ENCODE measurements at places on chromosomes 1 and 21.

DNA sequence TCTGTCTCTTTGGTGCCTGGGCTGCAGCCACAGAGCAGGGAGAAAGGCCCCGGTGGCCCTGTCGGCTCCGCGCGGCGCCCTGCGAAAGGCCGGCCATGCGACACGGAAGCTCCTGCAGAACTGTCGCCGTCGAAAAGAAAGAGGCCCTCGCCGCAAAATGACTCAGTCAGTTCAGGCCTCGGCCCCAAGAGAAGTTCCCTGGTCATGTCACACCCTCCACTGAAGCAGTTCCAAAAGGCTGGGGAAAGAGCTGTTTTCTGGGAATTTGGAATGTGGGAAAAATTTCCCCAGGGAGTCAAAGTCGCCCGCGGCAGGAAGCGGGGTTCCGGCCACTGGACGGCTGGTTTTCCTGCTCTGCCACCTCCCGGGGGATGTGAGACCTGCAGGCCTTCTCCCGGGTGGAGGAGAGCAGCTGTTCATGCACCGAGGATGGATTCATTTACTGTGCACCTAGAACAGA, 115.8 kb upstream of the ZNF678 start:
- DNase-seq: no peak

DNA sequence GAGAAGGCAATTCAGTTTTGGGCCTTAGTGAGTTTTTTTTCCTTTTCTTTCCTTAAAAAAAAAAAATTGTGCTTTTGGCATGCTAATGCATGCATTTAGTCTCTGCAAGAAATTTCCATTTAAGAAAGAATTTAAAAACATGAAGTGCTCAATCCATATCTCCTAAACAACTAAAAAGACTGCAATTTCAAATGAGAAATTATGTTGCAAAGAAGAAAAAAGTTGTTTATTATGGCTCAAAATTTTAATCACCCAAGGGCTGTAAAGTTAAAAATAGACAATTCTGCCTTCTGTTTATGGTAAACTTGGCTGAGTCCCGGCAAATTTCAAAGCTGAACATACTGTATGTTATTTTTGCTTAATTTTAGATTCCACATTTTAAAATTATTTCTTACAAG, 59.7 kb downstream of the NFIA start:
- no peak for DNase-seq

GRCh38 chr1:72051538-72051937, 230.8 kb downstream of the NEGR1 start:
- no peak for DNase-seq

DNA sequence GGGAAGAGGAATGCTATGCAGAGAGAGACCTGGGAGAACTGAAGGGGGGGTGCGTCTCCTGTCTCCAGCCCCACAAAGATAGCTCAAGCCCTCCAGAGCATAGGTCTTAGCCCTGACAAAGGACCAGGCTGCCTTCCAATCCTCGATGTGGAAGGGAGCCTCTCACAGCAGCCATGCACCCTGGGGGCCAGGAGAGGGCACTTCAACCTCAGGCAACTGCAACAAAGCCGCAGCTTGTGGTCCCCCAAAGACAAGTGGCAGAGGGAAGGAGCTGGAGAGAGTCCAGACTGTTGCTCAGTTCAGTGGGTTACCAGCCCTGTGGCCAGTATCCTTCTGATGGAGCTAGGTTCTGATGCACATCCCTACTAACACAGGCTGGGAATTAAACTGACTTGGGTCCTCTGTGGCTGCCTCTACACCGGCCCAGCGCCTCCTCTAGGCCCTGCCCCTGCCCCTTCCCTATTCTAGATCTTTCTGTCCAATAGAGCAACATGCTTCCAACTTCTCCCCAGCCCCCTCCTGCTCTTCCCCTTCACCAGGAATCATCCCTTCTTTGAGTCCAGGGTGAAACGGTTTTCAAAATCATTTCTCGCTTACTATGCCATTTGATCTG, 100.7 kb upstream of the SPATA6 start:
- DNase-seq: no peak

- no peak for DNase-seq
Observed at GRCh38 chr1:64922336-64922735, 44.0 kb downstream of the JAK1 start.

- no peak for DNase-seq
Observed at GRCh38 chr1:43861337-43861736, 72.3 kb upstream of the ARTN start.

- no peak for DNase-seq
Observed at GRCh38 chr1:100349246-100349645, 3.1 kb upstream of the CDC14A start.

GRCh38 chr1:19477284-19478249, 7.8 kb downstream of the CAPZB start:
- peak; percentile 55 for DNase-seq

DNA sequence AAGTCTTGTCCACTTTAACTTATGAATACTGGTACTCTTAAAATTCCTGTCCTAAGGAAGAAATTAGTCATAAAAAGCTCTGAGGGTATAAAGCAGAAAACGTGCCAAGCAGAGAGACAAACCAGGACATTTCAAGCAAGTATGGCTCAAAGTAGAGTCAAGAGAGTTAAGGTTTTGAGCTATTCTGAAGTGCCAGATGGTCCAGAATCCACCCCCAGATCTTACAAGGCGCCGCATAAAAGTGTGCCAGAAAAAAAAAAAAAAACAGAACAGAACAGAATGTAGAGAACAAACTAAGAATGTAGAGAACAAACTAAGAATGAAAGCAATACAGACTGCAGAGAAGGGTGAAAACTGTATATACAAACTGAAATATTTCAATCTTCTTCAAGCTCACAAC, 12.5 kb downstream of the EPS15 start:
- no peak for DNase-seq

DNA sequence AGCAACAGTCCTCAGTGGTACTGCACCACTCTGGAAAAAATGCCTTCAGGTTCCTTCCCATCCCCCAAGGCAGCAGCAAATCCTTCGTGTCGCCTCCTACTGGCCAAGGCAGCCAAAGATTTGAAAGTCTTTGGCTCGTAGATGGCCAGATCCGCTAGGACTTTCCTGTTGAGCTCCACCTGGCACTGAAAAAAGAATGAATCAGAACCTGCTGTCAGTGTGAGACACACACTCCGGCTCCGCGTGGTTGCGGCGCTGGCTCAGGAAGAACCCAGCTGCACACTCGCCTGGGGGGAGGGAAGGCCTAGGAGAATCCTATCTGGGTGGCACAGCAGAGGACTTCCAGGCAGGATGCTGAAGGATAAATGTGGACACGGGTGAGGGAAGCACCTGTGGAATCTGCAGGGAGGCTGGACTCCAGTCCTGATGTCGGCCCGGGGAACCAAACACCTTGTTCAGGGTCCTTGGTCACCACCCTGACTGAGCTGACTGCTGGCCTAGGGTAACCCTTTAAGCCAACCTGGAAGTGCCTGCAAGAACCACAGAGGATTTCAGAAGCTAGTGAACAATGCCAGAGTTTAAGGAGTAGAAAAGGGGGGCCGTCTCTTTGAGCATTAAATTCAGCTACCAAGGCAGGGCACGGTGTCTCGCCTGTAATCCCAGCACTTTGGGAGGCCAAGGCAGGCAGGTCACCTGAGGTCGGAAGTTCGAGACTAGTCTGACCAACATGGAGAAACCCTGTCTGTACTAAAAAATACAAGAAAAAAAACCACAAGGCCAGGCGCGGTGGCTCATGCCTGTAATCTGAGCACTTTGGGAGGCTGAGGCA, 3.2 kb upstream of the CCNL2 start:
- DNase-seq: no peak

- DNase-seq: no peak
Observed at GRCh38 chr1:92797297-92797696, 12.4 kb upstream of the EVI5 start.

DNA sequence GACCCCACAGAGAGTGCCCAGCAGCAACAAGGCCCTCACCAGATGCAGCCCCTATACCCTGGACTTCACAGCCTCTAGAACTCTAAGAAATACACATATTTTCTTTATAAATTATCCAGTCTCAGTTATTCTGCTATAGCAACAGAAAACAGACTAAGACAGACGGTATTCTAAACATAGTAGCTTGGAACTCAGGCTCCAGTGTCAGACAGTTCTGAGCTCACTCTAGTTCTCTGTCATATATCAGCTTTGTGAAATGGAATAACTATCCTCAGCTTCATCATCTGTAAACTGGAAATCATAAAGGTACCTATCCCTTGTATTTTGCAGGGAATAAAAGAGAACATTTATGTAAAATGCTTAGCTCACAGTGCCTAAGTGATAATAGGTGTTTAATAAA, 127.4 kb downstream of the GLUL start:
- no peak for DNase-seq

GRCh38 chr1:209831615-209832014, 3.8 kb downstream of the UTP25 start:
- no peak for DNase-seq

DNA sequence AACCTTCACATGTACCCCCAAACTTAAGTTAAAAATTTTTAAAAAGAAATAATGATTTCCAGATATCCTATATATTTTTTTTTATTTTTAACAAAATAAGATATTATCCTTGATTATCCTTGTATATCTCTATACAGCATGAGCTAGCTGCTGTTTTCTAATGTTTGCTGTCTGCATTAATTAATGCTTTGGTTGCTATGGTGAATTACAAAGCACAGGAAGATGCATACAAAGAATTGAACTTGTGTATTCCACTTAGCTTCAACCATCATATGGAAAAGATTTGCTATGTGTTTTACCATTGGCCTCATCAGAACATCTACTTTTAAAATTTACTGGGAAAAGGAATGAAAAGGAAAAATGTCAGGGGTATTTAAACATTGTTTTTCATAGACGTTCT, 35.4 kb downstream of the VPS45 start:
- DNase-seq: no peak

DNA sequence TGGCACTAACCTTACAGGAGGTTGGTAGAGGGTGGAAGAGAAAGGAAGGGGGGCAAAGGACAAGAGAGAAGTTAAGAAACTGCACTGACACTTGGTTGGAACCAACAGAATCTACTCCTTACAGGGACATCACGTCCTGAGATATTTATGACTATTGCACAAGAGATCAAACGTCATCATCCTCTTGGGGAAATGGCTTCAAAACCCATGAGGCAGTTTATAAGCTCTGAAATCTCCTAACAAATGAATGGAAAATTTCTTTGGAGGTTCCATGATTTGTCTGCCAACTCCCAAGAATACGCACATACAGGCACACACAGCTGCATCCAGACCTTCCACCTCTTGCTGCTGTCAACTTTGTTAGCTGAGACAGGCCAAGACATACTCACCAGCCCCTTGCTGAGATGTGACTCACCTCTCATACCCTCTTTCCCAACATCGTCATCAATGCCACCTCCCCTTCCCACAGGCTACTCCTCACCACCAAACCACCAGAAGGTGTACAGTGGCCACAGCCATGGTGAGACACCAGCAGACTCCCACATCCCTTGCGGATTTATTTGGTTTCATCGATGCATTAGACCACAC, 135.5 kb downstream of the SETD4 start:
- DNase-seq: peak; percentile 27

- DNase-seq: no peak
Observed at GRCh38 chr1:201795066-201795465, 33.9 kb upstream of the IPO9 start.

DNA sequence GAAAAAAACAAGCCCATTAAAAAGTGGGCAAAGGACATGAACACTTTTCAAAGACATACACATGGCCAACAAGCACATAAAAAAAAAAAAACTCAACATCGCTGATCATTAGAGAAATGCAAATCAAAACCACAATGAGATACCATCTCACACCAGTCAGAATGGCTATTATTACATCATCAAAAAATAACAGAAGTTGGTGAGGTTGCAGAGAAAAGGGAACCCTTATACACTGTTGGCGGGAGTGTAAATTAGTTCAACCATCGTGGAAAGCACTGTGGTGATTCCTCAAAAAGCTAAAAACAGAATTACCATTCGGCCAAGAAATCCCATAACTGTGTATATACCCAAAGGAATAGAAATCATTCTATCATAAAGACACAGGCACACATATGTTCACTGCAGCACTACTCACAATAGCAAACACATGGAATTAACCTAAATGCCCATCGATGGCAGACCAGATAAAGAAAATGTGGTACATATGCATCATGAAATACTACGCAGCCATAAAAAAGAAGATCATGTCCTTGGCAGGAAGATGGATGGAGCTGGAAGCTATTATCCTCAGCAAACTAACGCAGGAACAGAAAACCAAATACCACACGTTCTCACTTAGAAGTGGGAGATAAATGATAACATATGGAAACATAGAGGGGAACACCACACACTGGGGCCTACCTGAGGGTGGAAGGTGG, 70.1 kb downstream of the INTS7 start:
- DNase-seq: no peak

DNA sequence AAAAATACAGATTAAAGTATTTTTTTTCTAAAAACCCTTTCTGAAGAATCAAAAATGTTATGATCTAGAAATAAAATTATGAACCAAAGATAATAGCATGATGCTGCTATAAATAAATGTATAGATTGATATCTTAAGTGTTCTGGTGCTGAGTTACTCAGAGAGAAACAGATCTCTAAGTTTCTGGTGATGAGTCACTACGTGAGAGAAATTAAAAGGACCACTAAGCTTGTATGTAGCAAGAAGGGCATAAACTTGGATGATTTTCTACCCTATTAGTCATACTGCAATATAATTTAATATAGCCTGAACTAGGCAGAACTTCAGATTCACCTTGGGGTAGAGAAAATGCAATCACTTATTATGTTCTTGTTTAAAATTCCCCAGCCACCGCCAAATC, 514.8 kb downstream of the AMY1C start:
- DNase-seq: no peak

DNA sequence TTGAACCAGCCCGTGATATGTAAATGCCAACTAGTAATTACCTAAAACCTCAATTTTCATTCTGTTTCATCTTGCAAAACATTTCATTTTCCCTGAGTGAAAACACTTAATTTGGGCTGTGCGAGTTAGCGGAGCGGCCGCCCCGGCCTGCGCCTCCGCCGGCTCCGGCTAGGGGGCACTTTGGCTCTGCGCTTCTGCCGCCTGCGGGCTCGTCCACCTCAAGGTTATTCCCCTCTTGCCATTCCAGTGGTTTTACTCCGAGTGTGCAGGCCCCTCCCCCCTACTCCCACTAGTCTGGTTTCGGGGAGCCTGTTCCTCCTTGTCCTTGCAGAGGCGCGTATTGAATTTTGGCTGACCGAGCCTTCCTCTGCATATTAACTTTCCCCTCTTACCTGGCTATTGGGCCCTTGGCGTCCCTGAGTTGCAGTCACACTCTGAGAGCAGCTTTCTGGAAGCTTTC, 55.6 kb downstream of the PEX14 start:
- no peak for DNase-seq

GRCh38 chr1:57353654-57354053, 70.2 kb downstream of the DAB1 start:
- no peak for DNase-seq

- no peak for DNase-seq
Observed at GRCh38 chr1:180863158-180863775, 49.4 kb upstream of the KIAA1614 start.

GRCh38 chr1:158117854-158118704, 62.6 kb upstream of the CD1D start:
- DNase-seq: peak; percentile 51

- DNase-seq: no peak
Observed at GRCh38 chr1:230315099-230315498, 111.0 kb downstream of the PGBD5 start.

- DNase-seq: no peak
Observed at GRCh38 chr21:15788847-15789523, 59.2 kb downstream of the USP25 start.

- DNase-seq: peak; percentile 89
Observed at GRCh38 chr1:32179443-32180185, at the start of gene TXLNA. Gene TXLNA, plus strand, starts transcription at chr1:32179675. Its CDS starts 671 bp downstream, at chr1:32180346.

GRCh38 chr1:116772648-116773045, 18.4 kb downstream of the CD2 start:
- no peak for DNase-seq

Measured in CD4-positive, alpha-beta T cell treated with Interleukin-15 for 1 hour (primary cell).